ENCODE measurements at places on chromosomes 3 and 15.

GRCh38 chr3:195458316-195458717 lies 15.5 kb upstream of the ACAP2 start:
- no peak for DNase-seq

GRCh38 chr3:127679534-127680145 lies 6.9 kb downstream of the ABTB1 start:
- no peak for DNase-seq

DNA sequence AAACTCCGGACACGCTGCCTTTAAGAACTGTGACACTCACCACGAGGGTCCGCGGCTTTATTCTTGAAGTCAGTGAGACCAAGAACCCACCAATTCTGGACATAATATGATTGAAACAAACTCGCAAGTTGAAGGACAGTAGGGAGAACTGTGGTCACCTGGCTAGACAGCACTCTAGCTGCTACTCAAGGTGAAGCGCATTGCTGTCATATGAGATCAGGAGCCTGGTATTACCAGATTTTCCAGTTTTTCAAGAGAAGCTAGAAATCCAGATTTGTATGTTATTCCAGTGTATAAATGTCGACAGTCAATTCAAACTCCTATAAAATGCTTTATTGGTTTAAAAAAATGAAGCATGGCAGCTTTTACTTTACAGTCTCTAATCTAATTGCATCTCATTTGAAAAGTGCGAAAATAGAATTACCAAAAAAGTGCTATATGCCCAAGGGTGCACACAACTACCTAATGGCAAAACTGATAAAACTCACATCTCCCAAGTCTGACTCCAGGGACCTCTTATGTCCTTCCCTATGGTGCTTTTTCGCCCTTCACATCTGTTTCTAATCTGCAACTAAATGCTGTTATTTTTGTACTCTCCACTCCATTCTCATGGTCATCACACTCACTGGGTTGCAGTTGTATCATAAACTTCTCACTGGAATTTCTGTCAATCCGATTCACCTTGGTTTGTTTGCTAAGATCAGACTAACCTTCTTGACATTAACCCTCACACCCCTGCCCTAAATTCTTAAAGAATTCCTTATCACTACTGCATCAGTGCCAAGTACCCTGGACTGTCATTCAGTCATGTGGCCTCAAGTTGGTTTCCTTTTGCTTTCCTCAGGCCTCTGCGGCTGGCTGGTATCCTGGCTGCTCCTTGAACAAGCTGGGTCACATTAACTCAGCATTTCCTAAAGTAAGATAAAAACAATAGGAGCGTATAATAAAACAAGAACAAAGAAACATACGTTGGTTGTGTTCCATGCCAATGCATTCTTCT lies 31.5 kb upstream of the ARHGEF26 start:
- DNase-seq = no peak

- DNase-seq = no peak
Observed at GRCh38 chr3:188468196-188468595, 314.2 kb downstream of the LPP start.

- no peak for DNase-seq
Observed at GRCh38 chr3:1423566-1424089, 330.8 kb downstream of the CNTN6 start.

GRCh38 chr3:119894195-119894594 lies 112.3 kb downstream of the NR1I2 start:
- DNase-seq = no peak

GRCh38 chr3:100103558-100104441 lies 10.5 kb downstream of the FILIP1L start:
- peak; percentile 10 for DNase-seq

- DNase-seq = no peak
Observed at GRCh38 chr3:54845551-54845950, 82.3 kb downstream of the LRTM1 start.

- no peak for DNase-seq
Observed at GRCh38 chr3:108004647-108005046, 86.2 kb downstream of the CD47 start.

DNA sequence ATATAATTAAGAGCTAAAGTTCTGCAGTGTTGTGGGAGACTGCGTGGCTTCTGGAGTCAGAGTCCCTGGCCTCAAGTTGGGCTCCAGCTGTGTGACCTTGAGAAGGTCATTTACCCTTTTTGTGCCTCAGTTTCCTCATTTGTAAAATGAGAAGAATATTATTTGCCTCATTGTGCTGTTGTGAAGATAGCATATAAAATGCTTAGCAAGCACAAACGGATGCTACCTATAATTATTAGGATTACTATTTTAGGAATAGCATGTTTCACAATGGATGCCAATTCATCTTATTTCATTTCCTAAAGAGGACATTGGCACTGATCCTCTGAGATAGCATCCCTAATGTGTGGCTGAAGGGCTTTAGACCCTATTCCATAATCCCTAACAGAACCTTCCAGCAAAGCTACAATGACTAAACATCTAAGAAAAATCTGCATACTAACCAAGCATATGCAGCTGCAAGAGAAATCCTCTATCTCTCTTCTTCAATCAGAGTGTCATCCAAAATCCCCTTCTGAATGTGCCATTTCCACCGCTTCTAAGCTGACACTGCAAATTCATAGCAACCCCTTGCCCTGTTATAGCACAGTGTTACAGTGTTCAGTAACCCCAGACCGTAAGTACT lies 148.3 kb downstream of the RBMS3 start:
- DNase-seq = no peak

DNA sequence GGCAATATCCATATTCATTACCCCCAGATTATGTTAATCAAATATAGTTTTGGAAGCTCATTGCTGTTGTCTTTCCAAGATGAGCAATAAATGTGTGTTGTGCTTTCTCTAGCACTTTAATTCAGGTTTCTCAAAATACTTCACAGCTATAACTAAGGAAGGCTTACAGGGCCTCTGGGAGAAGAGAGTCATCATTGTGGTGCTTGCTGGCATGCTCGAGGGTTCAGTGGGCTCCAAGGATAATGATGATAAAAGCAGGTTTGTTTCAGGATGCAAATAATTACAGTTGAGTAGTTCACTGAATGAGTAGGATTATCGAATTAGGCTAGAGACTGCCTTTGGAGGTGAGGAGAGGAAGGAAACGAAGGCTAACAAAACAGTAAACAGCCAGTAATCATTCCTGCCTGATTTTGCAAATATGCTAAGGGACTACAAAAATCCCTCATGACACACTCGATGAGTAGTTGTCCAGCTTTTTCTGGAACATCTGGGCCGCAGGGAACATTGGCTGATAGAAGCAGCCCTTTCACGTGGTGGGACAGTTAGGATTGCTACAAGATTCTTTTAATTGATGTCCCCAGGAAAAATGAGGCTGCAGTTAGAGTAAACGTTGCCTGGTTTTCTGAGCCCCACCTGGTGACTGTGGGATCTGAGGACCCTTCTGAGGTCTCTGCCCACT lies 54.1 kb downstream of the SLC7A14 start:
- no peak for DNase-seq

DNA sequence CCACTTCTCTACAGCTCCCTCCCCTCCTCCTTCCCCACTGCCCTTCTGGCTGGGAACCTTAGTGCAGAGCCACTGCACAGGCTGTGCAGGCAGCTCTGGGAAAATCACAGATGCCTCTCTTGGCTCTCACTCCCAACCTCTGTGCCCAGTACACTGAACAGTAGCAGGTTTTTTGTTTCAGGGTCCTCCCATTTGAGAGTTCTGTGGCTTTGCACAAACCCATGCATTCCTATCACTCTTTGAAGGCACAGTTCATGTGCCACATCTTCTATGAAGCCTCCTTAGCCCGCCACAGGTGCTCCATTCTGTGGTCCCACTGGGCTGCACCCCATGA lies 103.9 kb downstream of the SNRK start:
- DNase-seq = no peak

DNA sequence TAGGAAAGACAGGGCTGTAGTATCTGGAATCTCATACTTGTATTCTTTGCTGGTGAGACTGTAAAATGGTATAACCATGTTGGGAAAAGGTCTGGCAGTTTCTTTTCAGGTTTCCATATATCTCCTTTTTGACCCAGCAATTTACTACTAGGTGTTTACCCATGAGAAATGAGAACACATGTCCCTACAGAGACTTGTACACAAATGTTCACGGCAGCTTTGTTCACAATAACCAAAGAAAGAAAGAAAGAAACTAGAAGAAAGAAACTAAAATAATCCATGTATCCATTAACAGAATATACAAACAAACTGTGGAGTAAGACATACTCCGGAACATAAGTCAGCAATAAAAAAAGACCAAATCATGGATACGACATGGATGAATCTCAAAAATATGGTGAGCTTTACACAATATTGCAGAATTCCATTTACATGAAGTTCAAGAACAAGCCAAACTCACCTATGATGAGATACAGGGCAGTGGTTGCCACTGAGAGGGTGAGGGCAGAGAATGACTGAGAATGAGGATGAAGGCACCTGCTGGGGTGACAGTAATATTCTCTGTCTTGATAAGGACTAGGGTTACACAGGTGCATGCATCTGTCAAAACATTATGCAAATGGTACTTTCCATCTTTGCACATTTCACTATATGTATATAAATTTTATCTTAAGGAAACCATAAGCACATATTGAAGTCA lies 2.7 kb downstream of the RFTN1 start:
- DNase-seq = no peak

- no peak for DNase-seq
Observed at GRCh38 chr3:87320756-87321626, 44.6 kb upstream of the POU1F1 start.

GRCh38 chr3:147348976-147349375 lies 57.4 kb downstream of the ZIC4 start:
- no peak for DNase-seq

DNA sequence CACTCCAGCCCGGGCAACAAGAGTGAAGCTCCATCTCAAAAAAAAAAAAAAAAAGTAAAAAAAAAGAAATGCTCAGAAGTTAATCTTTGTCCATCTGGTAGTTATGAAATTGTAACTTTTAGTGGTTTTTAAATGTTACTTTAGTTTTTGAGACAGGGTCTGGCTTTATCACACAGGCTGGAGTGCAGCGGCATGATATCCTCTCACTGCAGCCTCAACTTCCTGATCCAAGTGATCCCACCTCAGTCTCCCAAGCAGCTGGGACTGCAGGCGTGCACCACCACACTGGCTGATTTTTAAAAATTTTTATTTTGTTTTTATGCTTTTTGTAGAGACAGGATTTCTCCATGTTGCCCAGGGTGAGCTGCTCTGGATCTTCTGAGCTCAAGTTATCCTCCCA lies 1.3 kb downstream of the RNU5B-1 start:
- DNase-seq = no peak

GRCh38 chr3:150082898-150083654 lies 112.4 kb upstream of the PFN2 start:
- no peak for DNase-seq

DNA sequence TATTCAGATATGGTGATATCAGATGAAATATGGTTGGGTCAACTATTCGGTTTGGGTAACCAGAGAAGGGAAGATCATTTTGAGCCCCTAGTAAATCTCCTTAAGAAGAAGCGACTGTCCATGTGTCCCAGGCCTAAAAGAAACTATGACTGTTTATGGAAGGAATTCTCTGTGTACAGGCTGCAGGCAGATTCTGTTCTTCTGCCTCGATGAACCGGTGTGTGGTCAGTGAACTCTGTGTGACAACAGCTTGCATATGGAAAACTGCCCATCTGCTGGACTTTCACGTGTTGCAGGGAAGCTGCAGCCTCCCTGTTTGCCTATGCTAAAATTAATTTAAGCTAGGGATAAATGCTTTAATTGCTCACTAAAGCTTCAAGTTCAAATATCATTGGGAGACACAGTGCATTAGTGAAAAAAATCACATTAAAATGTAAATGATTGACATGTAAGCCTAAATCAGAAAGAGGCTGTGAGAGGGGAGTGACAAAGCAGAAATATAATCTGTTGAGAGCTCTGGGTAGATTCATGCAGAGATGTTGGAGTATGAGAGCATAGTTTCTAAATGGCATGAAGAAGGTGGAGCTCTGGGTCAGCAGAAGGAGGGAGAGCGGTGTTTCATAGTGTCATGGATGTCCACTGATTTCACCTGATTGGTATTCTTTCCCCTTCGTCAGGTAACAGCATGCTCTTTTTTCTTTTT lies 65.4 kb upstream of the PFN2 start:
- DNase-seq = no peak

- no peak for DNase-seq
Observed at GRCh38 chr15:57477736-57478522, 101.6 kb downstream of the CGNL1 start.

- DNase-seq = no peak
Observed at GRCh38 chr3:69012100-69012799, 1.2 kb downstream of the EOGT start.

DNA sequence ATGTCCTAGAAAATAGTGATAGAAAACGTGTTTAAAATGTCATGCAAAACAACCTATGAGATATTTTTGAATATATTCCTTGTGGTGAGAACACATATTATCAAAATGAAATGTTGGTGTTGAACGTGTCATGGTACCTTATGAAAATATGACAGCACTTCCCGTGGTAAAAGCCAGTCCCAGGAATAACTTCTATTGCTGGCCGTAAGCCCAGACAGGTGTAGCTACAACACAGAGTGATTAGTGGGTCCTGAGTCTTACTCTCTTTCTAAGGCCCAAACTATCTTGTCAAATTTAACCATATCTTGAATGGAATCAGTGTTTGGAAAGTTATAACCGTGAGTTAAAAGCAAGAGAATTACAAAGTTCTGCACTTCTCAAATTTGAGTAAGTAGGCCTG lies 24.1 kb downstream of the RARB start:
- DNase-seq = no peak

- DNase-seq = no peak
Observed at GRCh38 chr15:80819001-80819400, 39.8 kb downstream of the CEMIP start.

DNA sequence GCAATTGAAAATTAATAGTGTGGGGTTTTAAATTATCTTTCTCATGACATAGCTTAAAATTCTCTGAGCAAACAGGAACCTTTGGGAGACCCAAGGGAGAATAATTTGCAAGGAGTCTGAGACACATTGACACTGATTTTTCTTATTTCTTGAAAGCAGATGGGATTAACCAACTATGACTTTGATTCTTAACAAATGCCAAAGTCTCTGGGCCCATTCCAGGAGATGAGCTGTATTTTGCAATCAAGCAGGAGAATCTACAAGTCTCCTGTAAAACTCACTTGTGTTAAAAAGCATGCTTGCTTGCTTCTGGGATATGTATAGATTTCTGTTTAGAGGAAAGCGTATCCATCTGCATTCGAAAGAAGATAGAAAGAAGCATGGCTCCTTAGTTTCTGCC lies 71.3 kb upstream of the STT3B start:
- DNase-seq = no peak

GRCh38 chr3:8712045-8712907 lies 21.3 kb upstream of the CAV3 start:
- no peak for DNase-seq

DNA sequence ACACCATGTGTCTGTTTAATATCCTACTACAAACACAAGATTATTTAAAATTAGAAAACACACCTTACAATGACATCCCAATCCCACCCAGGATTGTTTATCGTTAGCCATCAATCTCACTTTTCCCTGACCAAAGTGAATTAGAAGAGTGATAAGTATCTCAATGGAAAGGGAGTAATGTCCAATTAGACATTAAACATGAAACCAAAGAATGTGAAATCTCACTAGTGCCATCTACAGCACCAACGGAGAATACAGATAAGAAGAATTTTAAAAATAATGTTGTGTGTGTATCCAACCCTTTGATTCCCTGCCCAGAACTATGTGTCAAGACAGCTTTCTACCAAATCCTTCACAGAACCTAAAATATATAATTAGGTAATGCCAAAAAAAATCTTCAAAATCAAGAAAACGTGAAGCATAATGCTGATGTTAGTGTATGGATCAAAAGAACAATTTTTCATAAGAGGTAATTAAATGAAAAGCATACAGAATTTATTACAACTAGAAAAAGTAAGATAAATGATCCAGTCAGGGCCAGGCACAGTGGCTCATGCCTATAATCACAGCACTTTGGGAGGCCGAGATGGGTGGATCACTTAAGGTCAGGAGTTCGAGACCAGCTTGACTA lies 64.2 kb downstream of the SCAPER start:
- no peak for DNase-seq

All from GM12892 (cell line).